Stimulated activated naive CD8-positive, alpha-beta T cell treated with anti-CD3 and anti-CD28 coated beads, Interleukin-15, amount 100 ng/mL, for 72 hours (primary cell): ENCODE measurements at places on chromosomes 2 and 18.

DNA sequence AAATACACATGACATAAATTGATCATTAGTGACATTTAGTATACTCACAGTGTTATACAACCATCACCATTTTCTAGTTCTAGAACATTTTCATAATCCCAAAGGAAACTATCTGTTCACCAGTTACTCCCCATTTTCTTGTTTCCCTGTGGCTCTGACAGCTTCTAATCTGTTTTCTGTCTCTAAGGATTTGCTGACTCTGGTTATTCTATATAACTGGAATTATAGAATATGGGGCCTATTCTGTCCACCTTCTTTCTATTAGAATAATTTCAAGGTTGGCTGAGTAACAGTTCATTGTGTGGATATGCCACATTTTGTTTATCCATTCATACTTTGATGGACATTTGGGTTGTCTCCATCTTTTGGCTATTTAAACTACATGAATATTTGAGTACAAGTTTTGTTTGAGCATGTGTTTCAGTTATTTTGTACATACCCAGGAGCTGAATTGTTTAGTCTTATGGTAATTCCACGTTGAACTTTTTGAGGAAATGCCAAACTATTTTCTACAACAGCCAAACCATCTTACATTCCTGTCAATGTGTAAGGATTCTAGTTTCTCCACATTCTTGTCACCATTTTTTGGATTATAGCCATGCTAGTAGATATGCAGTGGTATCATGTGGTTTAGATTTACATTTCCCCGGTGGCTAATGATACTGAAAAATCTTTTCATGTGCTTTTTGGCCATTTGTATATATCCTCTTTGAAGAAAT, 20.5 kb downstream of the KIAA1328 start:
- no peak for DNase-seq

- no peak for DNase-seq
Measured at GRCh38 chr2:229408962-229409361, 137.9 kb upstream of the PID1 start.

- DNase-seq, result no peak
Measured at GRCh38 chr2:237932731-237933131, 34.1 kb upstream of the UBE2F start.

GRCh38 chr2:46072101-46072820, 224.9 kb upstream of the EPAS1 start:
- DNase-seq, result no peak

DNA sequence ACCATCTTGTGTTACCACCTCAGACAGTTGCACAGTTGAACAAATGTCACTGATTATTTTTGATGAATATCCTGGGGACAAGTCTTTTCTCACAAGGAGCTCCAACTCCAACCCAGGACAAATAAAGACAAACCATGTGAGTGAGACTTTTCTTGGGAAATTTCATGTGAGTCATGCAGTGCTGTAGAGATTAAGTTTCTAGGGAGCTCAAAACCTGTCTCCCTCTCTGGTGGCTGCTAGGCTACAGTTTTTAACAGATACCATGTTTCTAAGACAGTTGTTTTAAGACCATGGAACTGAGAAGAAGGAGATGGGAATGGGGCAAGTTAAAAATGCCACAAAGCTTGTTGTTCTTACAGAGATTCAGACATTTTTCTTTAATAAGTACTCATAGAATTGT, 255.5 kb downstream of the RIT2 start:
- no peak for DNase-seq
